CD4-positive, CD25-positive, alpha-beta regulatory T cell (primary cell): ENCODE measurements at places on chromosomes 7 and 10.

DNA sequence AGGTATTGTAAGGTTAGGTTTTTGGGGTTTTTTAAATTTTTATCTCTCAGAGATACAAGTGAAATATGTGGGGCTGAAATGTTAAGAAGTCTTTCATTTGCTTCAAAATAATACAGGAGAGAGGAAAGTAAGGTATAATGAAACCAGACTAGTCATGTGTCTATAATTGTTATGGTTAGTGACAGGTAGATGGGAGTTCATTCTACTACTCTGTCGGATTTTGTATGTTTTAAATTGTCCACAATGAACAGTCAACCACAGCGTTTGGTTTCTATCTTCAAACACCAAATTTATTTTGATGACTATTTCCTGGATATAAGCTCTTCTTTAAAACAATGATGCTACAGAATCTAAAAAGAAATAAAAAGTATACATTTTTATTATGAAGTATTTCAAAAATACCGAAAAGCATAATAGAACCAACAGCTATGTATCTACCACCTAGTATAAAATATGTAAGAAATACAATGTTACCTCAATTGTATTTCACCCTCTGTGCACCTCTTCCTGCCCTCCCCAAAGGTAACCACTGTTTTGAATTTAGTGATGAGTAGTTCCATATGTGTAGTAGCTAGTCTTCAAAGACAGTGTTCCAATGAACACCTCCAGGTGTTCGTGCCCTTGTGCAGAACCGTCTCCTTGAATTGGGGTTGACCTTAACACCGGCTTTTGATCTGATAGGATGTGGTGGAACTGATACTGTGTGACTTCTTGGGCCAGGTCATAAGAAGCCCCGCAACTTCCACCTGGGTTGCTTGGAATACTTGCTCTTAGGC lies 74.8 kb upstream of the CDK1 start:
- no peak for DNase-seq

DNA sequence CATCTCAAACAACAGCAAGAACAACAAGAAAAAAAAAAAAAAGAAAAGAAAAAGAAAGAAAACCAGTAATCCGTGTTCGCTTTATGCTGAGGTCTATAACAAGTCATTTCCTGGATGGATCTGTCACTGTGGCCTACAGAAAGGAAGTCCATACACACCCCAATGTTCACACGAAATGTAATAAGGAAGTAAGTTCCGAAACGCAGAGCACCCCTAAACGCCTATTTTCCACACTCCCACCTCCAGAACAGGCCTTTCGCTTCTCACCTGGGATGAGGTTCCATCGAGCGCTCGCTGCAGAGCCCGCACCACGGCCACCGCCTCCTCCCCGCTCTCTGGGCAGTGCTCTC lies 735 bp downstream of the ZNF394 start:
- peak; percentile 9 for DNase-seq

- DNase-seq, result no peak
Observed at GRCh38 chr7:153616711-153617325, 435.4 kb upstream of the DPP6 start.

DNA sequence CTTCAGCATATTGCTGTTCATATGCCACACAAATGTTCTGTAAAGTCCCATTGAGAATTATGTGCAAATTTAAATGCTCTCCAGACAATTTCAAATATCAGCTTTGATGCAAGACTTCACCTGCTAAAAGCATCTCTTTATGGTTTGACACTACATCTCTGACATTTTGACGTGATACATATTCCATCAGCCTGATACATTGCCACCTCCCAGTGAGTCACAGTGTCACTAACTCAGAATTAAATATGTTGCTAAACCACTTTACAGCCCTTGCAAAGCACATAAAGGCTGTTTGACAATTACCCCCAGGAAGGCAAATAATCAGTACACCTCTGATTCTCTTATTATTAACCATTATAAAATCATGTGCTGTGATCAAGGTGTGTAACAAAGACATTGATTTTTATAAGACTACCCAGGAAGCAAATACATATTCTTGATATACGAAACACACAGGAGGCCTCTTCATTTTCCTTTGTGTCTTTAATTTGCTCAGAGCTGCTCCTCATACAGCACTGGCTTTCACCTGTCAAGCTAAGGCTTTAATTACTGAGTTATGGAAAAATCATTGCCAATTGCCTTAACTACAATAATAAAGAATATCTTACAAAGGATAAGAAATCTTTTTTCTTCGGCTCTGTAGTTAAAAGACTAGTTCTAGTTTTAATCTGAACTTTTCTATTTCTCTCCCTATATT lies 547.5 kb upstream of the C7orf33 start:
- no peak for DNase-seq

GRCh38 chr7:148962823-148963582 lies 65.3 kb downstream of the PDIA4 start:
- DNase-seq, result peak; percentile 80

DNA sequence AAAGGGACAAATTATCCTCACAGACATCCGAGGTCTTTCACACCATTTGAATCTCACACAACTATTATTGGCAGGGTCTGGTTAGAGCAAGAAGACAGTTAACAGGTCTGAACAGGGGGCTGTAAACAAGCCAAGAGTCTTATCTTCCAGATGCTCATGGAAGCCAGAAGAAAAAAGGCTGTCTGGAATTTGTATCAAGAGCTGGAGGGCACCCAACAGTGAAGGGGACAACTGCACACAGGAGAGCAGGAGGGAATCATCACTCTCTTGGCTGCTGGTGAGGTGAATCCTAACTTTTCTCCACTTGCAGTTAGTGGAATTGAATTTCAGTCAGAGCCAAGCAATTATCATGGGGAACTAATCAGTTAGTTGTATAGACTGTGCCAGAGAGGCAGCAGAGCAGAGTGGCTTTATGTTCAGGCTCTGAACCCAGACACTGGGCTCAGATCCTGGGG lies 880.2 kb upstream of the AUTS2 start:
- DNase-seq, result no peak

GRCh38 chr7:150417239-150417638 lies 33.2 kb upstream of the GIMAP8 start:
- no peak for DNase-seq

DNA sequence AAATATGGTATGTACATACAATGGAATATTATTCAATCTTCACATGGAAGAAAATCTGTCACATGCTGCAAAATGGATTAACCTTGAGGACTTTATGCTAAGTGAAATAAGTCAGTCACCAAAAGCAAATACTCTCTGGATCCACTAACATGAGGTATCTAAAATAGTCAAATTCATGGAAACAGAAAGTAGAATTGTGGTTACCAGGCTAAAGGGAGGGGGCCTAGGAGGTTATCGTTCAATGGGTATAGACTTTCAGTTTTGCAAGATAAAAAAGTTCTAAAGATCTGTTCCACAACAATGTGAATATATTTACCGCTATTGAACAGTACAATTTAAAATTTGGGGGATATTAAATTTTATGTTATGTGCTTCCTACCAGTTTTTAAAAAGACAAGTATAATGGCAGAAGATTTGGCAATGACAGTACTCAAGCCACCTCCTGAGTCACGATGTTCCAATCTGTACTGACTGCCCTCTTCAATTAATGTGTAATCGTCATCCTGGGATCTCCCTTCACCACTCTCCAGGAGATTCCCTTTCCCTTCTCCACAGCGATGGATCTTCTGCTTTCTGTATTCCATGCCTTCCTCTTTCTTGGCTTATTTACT lies 32.3 kb upstream of the IL6 start:
- no peak for DNase-seq

- DNase-seq, result no peak
Observed at GRCh38 chr7:5574770-5575269, 151.2 kb upstream of the TNRC18 start.

DNA sequence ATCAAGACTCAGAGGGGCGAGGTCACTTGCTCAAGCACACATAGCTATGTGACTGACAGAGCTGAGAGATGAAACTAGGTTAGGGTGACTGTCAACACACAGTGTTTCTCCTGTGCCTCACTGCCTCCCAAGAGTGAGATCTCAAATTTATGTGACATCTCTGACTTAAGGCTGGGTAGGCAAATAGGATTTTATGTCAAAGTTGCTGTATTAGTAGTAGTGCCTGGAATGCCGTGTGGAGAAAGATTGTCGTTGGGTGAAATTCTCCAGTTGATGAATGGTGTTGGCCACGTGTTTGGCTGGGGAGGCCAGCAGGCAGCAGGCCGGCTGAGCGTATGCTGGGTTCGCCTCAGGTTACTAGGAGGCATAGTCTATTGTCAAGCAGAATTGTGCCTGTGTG lies 148.3 kb upstream of the BMPER start:
- no peak for DNase-seq

DNA sequence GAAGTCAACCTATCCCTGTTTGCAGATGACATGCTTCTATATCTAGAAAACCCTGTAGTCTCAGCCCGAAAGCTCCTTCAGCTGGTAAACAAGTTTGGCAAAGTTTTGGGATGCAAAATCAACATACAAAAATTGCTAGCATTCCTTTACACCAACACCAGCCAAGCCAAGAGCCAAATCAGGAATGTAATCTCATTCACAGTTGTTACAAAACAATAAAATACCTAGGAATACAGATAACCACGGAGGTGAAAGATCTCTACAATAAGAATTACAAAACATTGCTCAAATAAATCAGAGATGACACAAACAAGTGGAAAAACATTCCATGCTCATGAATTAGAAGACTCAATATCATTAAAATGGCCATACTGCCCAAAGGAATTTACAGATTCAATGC lies 50.4 kb upstream of the ZNF365 start:
- DNase-seq, result no peak
